ENCODE measurements at places on chromosomes 6 and 20. TPM values are rescaled to one million over a fixed set of nuclear protein-coding genes. Genes with fewer than 3 reads are reported as not detected.

DNA sequence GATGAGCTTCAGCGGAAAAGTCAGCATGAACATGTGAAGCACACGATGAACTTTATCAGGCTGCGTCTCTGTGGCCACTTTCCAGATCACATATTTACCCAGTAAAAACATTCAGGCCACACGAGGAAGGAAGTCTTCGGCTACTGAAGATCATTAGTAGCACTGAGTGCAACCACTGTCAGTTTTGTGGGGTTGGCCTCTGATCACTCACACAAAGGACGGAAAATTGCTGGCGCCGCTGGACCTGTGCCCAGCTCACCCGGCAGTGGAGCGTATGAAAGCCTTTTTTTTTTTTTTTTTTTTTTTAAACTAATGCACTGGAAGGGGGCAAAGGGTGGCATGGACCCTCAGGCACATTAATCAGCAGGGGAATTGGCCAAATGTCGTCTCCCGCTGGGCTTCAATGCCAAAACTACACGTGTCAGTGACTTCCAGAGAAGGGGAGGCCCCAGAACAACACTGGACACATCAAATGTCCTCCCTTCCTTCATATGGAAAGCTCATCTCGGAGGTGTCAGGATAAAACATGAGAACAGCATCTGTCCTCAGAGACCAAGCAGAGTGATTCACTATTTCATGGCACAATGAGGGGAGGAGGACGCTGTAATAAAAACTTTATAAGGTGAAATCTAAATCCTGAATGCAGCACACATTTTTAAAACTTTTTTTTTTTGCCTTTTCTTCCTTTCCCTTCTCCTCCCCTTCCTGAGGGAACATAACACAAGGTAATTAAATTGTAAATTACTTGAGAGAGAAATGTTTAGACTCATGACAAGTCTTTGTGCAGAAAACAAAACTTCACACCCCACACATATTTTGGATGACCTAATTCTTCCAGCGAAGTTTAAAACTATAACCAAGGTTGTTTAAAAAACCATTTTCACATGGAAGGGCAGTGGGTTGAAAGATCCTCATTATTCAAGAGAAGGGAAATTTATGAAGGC lies 223.4 kb downstream of the FOXC1 start:
- DNase-seq, result peak; percentile 49

DNA sequence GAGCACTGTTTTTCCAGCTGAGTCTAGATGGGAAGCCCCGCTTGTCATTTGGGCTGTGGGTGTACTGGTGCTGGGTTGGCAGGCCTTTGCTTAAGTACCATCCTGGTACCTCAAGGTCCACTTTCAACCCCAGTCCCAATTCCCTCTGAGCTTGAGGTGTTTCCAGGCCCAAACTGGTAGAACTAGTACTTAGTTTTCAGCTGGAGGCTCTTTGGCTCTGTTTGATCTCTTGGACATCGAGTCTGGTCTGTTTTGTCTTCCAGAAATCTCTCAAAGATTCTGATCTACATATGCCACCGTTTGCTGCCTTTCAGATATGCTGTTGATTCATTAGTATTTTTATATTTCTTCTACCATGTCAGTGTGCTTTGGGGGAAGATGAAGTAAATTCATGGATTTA lies 61.8 kb upstream of the GNRH2 start:
- no peak for DNase-seq

DNA sequence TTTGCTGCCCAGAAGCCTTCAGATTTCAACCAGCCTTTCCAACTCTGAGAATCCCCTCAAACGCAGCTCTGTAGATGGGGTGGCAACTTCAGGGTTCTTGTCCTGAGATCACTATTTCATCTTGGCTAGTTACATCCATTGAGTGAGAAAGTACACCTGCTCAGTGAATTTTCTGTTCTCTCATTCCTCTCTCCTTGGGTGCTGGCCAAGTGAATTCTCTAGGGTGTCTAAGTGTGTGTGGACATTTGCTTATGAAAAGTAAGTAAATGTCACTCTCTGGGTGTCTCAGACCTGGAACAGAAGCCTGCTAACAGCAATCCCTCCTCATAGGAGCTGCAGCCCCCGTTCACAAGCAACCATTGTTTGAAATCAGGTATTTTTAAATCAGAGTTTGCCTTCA lies 3.8 kb downstream of the RIN2 start:
- no peak for DNase-seq

- DNase-seq, result no peak
Measured at GRCh38 chr6:136092897-136093296, 157.2 kb downstream of the MTFR2 start.

- no peak for DNase-seq
Measured at GRCh38 chr6:89596484-89596883, 42.1 kb downstream of the LYRM2 start.

GRCh38 chr6:78910591-78911171 lies 43.3 kb downstream of the IRAK1BP1 start:
- no peak for DNase-seq

BMP2 gene
- total RNA-seq, result 9.1 TPM

ARFGAP1 gene
- total RNA-seq, result 53.1 TPM

ZBTB46 gene
- 10.6 TPM for total RNA-seq

EBF4 gene
- 9.3 TPM for total RNA-seq

HMGA1 gene
- 12.4 TPM for total RNA-seq

ZSCAN9 gene
- 19.2 TPM for total RNA-seq

MYMX gene
- total RNA-seq, result not detected

RIPOR3 gene
- total RNA-seq, result 8.2 TPM

CHMP4B gene
- total RNA-seq, result 33.5 TPM

TENT5A gene
- 154 TPM for total RNA-seq
